AG04449 (cell line): ENCODE measurements at places on chromosomes 2 and 18.

DNA sequence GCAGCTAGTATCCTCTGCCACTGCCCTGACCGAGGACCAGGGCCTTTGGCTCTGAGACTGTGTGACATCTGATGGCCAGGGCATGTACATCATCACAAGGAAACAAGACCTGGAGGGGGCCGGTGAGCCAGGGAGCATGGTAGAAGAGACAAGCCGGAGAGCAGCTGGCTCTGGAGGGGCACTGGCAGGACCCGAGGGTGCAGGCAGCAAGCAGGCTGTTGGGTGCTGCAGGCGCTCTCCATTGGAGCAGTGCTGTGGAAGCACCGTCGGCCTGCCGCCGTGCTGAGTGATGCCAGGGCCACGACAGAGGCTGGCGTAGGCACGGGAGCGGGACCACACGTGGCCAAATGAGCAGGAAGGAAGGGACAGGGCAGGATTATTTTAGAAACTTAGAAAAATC lies 335.2 kb downstream of the GBX2 start:
- no peak for DNase-seq

- no peak for DNase-seq
These were observed 5.5 kb downstream of the HOXD8 start for GRCh38 chr2:176135035-176135440.

- no peak for DNase-seq
These were observed 20.3 kb downstream of the LONRF2 start for GRCh38 chr2:100301881-100302584.

- DNase-seq = no peak
These were observed 459.9 kb downstream of the PIK3C3 start for GRCh38 chr18:42414756-42415454.

GRCh38 chr2:105641389-105641811 lies 103.3 kb upstream of the NCK2 start:
- no peak for DNase-seq

DNA sequence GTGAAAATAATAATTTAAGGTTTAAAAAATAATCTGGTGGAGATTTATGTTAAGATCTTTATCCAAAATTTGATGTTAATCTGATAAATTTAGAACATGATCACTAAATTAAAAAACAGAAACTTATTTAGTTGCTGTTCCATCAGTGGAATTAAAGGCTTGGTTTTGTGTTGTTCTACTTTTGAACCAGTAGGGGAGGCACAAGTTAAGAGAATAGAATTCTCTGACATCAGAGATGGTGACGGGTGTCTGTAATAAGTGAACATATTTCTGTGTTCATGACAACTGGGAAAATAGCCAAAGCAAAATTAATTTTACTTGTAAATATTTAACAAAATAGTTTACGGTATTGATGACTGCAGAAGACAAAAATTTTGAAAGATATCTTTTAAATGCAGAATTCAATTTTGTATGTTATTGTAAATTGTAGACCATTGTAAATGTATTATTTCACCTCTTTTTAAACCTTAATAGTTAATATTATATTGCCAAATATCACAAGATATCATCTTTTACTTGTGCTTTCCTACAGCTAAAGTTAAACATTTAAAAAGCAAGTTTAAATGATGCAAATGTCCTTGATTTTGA lies 106.0 kb downstream of the UBR3 start:
- DNase-seq = no peak

GRCh38 chr2:225683258-225683657 lies 283.7 kb downstream of the NYAP2 start:
- DNase-seq = no peak

- no peak for DNase-seq
These were observed 177.5 kb downstream of the LPIN1 start for GRCh38 chr2:11923935-11924334.
